ENCODE measurements at places on chromosomes 5 and 9.
A peak's percentile ranks its signal among the peaks of the same experiment; 100 is the strongest.

- DNase-seq: no peak
Measured at GRCh38 chr9:5714501-5715401, 85.8 kb downstream of the RIC1 start.

DNA sequence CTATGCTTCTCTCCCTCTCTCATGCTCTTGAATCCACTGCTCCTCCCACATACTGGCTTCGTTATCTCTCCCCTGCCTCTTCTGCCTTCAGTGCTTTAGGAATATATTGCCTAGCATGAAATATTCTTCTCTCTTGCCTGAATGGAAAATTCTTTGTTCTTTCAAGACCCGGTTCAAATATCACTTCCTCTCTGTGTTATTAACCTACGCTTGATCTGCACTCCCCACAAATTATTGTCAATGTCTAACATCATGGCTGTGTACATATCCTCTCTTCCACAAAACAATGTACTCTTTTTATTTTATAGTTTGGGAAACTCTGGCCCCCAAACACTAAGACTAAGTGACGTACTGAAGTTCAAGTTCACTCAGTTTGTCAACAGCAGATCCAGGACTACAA lies 211.0 kb downstream of the SEC61B start:
- no peak for DNase-seq

GRCh38 chr9:136127313-136127712 lies 8.6 kb upstream of the TMEM250 start:
- no peak for DNase-seq

DNA sequence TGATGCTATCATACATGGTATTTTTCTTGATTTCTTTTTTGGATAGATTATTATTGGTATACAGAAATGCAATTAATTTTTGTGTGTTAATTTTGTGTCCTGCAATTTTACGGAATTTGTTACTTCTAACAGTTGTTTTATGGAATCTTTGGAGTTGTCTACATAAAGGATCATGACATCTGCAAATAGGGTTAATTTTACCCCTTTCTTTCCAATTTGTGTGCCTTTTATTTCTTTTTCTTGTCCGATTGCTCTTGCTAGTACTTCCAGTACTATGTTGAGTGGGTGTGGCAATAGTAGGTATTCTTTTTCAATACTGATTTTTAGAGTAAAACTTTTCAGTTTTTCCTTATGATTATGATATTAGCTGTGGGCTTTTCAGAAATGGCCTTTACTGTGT lies 111.5 kb downstream of the MACROH2A1 start:
- DNase-seq: no peak

DNA sequence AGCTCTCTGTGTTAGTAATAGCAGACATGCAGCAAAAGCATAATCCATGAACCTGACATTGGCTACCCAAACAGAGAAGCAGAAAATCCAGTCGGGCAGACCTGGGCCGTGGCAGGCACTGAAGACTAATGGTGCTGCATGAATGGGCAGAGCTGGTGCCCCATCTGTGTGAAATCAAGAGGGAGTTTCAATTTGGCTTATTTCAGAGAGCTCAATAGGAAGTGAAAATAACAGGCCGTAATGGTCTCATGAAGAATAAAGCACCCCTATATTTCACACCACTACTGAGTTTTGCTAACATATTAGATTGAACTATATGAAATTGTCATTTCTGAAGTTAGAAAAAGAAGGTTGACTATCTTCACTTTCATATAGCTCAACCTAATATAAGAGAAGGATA lies 149.7 kb downstream of the ENC1 start:
- DNase-seq: peak; percentile 51

- DNase-seq: no peak
Measured at GRCh38 chr5:170067574-170068170, 38.0 kb upstream of the FOXI1 start.

DNA sequence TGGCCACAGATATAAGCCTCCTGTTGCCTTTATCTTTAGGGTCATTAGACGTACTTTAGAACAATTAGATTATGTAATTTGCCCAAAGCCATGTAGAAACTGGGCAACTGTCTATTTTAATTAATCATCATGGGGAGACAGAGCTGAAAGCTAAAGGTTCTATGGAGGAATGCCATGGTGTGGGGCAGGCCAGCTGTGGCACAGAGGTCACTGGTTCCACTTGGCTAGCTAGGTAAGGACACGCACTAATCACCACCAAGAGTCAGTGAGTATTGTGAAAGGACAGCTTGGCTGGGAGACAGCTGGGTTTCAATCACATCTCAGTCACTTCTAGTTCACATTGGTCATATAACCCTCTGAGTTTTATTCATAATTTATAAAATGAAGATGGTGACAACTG lies 81.7 kb downstream of the HMHB1 start:
- no peak for DNase-seq

- no peak for DNase-seq
Measured at GRCh38 chr9:121288673-121289025, 20.7 kb downstream of the GSN start.

- no peak for DNase-seq
Measured at GRCh38 chr5:106522296-106522695, 1148.4 kb downstream of the EFNA5 start.

- no peak for DNase-seq
Measured at GRCh38 chr5:72531496-72532190, 24.4 kb upstream of the ZNF366 start.
